ENCODE measurements at places on chromosomes 7 and 10. TPM values are rescaled to one million over a fixed set of nuclear protein-coding genes. Genes with fewer than 3 reads are reported as not detected.

Gene ZFAND4
- total RNA-seq, result 11.0 TPM

Gene NPTX2
- 3.7 TPM for total RNA-seq

Gene LRRD1
- total RNA-seq, result 0.08 TPM

DNA sequence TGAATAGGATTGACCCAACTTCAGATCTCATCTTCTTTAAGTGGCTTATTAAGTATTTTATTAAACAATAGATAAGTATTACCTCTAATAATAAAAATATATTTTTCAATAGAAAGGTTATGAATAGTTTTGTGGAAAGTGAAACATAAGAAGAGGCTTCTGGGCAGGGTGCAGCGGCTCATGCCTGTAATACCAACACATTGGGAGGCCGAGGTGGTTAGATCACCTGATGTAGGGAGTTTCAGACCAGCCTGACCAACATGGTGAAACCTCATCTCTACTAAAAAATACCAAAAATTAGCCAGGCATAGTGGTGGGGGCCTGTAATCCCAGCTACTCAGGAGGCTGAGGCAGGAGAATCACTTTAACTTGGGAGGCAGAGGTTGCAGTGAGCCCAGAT is 26.5 kb downstream of the GPR85 start:
- H3K27me3 ChIP-seq, result no peaks in the 10 kb centered on the region
- DNase-seq, result no peak
- H3K27ac ChIP-seq, result no peak overlapping the region
- H3K4me1 ChIP-seq, result no peaks in the 10 kb centered on the region
- no peaks in the 10 kb centered on the region for H3K36me3 ChIP-seq

DNA sequence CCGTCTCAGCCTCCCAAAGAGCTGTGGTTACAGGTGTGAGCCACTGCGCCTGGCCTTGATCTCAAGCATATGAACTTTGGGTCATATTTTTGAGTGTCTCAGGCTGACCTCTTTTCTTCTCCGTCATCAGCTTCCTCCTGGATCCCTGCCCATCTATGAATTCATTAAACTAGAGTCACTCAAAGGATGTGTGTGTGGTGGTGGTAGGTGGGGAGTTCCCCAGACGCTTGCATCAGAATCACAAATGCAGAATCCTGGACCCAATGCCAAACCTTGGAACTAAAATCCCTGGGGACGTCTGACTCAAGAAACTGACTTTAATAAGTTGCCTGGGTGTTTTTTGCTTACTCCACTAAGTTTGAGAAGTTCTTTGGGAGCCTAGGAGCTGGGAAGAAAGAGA is 6.7 kb upstream of the CREB5 start:
- no peak for DNase-seq
- no peak overlapping the region for H3K4me3 ChIP-seq
- peaks cover 15% of the 10 kb centered on the region for H3K4me1 ChIP-seq
- H3K27ac ChIP-seq, result peak overlapping the region; percentile 22
- H3K36me3 ChIP-seq, result no peaks in the 10 kb centered on the region

- no peak overlapping the region for H3K27ac ChIP-seq
- no peak for DNase-seq
- no peak overlapping the region for H3K4me3 ChIP-seq
- no peaks in the 10 kb centered on the region for H3K36me3 ChIP-seq
- H3K27me3 ChIP-seq, result no peaks in the 10 kb centered on the region
Observed at GRCh38 chr7:110861163-110861562, 229.8 kb upstream of the LRRN3 start.

GRCh38 chr10:103605359-103606096 is 112.0 kb downstream of the NEURL1 start:
- H3K4me3 ChIP-seq, result no peak overlapping the region
- DNase-seq, result peak; percentile 66
- H3K4me1 ChIP-seq, result no peaks in the 10 kb centered on the region

DNA sequence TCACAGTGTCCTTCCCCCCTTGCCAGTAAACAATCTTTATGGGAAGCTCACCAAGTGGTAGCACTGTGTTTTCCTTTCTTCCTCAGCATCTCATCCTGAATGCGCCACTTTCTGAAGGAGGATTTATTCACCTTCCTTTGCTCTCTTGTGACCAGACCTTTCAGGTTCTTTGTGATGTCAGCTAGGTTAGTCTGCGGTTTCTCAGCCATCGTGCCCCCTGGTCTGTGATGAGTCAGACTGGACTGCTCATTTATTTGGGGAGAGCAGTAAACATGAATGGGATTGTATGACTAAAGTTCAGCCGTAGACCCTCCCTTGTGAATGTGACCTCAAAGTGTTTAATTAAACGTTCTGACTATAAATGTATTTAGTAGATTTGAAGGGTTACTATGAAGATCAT is 235.1 kb upstream of the CELF2 start:
- H3K27ac ChIP-seq, result no peak overlapping the region
- no peak overlapping the region for H3K4me3 ChIP-seq
- no peaks in the 10 kb centered on the region for H3K27me3 ChIP-seq

- no peaks in the 10 kb centered on the region for H3K4me1 ChIP-seq
- H3K36me3 ChIP-seq, result no peaks in the 10 kb centered on the region
- H3K4me3 ChIP-seq, result no peak overlapping the region
- no peak for DNase-seq
Observed at GRCh38 chr7:126637538-126637937, 615.2 kb downstream of the GRM8 start.

DNA sequence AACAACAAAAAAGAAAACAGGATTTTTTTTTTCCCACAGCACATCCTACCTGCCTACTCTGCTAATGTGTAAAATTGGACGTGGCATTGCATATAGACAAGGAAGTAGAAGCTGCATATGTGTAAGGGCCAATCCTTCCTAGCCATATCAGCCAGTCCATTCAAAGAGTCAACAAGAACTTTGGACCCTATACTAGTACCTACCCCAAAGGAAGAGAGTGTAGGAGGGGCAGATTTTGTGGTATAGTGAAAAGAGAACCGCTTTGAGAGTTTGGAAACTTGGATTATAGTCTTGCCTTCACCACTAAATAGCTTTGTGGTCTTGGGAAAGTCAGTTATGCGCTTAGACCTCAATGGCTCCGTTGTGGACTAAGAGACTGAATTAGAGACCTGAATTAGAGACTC is 12.1 kb upstream of the MCU start:
- H3K27me3 ChIP-seq, result no peaks in the 10 kb centered on the region
- no peak overlapping the region for H3K4me3 ChIP-seq
- no peak overlapping the region for H3K27ac ChIP-seq

DNA sequence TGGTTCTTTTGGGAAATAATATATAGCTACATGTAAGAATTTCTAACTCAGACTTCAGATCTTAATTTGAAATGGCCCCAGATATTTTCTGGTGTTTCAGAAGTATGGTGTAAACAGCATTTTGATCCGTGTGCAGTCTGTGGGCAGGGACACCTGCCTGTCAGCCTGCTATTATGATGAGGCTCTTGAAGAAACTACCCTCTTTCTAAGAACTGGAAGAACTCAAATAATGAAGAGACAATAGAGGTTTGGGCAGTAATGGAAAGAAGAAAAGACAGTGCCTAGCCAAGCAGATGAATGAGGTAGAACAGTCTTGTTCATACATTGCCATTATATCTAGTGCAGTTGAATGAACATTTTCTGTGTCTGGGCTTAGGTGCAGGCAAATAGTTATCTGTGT is 256.6 kb downstream of the ARHGAP21 start:
- no peaks in the 10 kb centered on the region for H3K36me3 ChIP-seq
- H3K4me3 ChIP-seq, result no peak overlapping the region
- H3K4me1 ChIP-seq, result peaks cover 35% of the 10 kb centered on the region
- H3K27ac ChIP-seq, result no peak overlapping the region

DNA sequence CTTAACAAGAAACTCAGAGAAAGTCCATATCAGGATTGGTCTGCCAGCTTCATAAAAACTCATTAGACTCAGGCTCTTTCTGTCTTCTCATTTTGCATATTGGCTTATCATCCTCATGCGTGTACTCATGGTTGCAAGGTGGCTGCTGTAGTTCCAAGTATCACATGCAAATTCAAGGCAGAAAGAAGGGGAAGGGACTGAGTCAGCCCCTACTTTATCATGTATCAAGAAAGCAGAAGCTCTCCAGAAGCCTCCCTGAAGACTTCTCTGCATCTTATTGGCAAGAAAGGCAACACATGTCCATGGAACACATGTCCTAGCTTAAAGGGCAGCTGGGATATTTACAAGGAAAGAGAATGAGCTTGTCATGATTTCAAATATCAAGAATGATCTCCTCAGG is 19.4 kb upstream of the EZH2 start:
- H3K4me3 ChIP-seq, result no peak overlapping the region
- no peaks in the 10 kb centered on the region for H3K4me1 ChIP-seq
- H3K36me3 ChIP-seq, result no peaks in the 10 kb centered on the region
- H3K27ac ChIP-seq, result no peak overlapping the region
- peaks cover 17% of the 10 kb centered on the region for H3K27me3 ChIP-seq
- DNase-seq, result no peak

DNA sequence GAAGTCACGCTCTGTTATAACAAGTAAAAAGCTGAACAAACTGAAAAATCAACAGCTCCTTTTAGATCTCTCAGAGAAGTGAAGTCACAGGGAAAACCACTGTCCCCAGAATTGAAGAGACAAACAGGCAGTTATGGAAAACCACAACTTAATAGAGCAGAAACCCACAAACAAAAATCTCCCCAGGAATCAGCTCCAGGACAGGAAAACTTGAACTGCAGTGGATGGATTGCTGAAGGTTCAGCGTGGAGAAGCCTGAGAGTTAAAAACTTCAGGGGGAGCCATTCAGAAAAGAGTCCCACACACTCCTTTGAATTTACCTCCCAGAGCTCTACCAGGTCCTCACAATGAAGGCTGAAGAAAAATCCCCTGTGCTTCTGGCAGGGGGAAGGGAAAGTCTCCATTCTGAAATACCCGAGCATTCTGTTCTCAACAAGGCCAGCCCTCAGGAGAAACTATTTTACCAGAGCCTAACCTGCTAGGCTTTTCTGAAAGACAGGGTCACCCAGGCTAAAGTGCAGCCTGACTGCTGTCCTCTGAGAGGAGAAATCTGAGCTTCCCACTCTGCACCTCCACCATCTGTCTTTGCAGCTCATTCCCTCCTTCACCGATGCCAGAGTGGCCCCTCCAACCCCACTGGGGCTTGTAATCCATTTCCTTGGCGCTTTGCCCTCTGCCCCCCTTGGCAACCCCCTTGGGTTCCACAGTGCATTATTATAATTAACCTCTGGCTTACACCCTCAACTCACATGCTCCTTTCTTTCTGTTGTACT is 65.0 kb upstream of the CCNY start:
- H3K4me1 ChIP-seq, result no peaks in the 10 kb centered on the region
- no peaks in the 10 kb centered on the region for H3K27me3 ChIP-seq
- H3K4me3 ChIP-seq, result no peak overlapping the region

GRCh38 chr7:143385891-143386781 is 5.0 kb downstream of the ZYX start:
- H3K27ac ChIP-seq, result peak overlapping the region; percentile 23
- H3K4me1 ChIP-seq, result peaks cover 73% of the 10 kb centered on the region
- H3K27me3 ChIP-seq, result no peaks in the 10 kb centered on the region
- H3K36me3 ChIP-seq, result peaks cover 88% of the 10 kb centered on the region
- no peak for DNase-seq

- no peak for DNase-seq
- peaks cover 96% of the 10 kb centered on the region for H3K4me1 ChIP-seq
- H3K27ac ChIP-seq, result no peak overlapping the region
- H3K36me3 ChIP-seq, result no peaks in the 10 kb centered on the region
Observed at GRCh38 chr7:131359136-131359776, 31.6 kb downstream of the MKLN1 start.

GRCh38 chr10:95742485-95742884 is 13.5 kb upstream of the ENTPD1 start:
- H3K27me3 ChIP-seq, result no peaks in the 10 kb centered on the region
- no peaks in the 10 kb centered on the region for H3K36me3 ChIP-seq
- H3K27ac ChIP-seq, result peak overlapping the region; percentile 63
- H3K4me3 ChIP-seq, result no peak overlapping the region
